T follicular helper cell (primary cell): ENCODE measurements at places on chromosomes 6 and 20.

- no peak for DNase-seq
Observed at GRCh38 chr6:47879015-47879414, 97.2 kb downstream of the OPN5 start.

GRCh38 chr6:17001188-17001587 is 100.7 kb upstream of the STMND1 start:
- no peak for DNase-seq

DNA sequence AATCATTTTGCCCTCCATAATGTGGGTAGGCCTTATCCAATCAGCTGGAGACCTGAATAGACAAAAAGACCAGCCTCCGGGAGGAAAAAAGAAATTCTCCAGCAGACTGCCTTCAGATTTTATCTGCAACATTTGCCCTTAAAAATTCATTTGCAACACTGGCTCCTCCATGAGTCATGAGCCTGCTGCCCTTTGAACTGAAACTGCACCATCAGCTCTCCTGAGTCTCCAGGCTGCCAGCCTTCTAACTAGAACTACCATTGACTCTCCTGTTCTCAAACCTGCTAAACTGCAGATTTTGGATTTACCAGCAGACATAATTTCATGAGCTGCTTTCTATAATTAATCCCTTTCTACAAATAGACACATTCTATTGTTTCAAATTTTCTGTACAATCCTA is 223.9 kb upstream of the THEMIS start:
- DNase-seq, result no peak

- no peak for DNase-seq
Observed at GRCh38 chr6:135002229-135002844, 52.3 kb downstream of the HBS1L start.

DNA sequence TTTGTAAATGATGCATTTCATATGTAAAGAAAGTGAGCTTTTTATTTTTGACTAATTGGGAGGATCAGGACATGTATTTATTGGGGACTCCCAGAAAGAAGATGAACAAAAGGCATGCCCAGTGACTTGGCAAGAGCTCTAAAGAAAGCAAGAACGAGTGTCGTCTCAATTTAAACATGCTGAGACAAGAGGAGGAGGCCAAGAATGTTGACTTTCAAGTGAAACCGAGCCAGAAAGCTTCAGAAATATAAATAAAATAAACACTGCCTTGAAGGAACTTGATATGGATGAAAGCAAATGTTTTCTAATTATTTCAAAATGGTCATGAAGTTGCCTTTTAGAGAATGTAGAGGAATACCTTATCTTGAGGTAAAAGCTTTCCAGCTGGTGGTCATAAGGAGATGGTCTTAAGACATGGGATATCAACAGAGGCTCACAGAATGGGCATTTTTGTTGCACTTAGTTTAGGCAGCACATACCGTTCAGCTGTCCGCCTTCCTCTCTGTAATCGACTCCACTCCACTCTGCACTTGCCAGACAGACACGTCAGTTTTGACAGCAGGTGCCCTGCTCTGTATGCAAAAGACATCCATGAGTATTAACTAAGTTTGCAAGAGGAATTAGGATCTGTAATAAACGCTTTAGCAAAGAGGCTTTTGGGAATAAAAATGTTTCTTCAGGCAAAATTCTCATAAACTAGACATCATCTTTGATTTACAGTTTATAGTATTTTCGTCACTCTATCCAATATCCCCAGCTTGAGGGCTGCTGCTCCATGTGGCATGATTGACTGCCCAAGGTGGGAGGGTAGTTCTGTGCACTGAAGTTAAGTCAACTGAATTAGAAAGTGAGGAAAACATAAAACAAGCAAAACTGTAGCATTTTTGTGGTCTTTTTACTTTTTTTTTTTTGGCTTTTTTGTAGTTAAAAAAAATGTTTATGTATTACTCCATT is 613.1 kb downstream of the PKHD1 start:
- no peak for DNase-seq

DNA sequence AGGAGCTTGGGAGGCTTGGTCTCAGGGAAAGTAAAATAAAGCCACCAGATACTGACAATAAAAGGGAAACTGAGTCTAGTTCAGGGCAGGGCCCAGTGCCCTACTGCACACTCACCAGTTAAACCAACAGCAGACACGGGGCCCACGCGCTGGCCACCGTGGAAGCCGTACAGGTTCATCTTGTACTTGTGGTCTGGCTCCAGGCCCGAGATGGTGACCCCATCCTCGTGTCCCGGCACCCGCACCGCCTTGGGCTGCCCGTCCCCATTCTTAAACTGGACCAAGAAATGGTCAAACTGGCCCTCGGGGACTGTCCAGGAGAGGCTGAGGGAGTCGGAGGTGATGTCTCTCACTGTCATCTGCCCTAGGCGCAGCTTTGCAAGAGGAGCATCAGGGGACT is 26.5 kb downstream of the CYP21A2 start:
- DNase-seq, result no peak

GRCh38 chr20:17530716-17531664 is at the start of gene BFSP1:
TSS of gene BFSP1 (minus strand) at chr20:17531379. CDS start at chr20:17531329, 50 bp downstream.
- DNase-seq, result no peak

- no peak for DNase-seq
Observed at GRCh38 chr6:41630946-41631345, 7.3 kb upstream of the MDFI start.

- DNase-seq, result no peak
Observed at GRCh38 chr6:32991972-32992371, 17.4 kb downstream of the HLA-DOA start.

- no peak for DNase-seq
Observed at GRCh38 chr6:54244430-54244829, 63.8 kb upstream of the TINAG start.

DNA sequence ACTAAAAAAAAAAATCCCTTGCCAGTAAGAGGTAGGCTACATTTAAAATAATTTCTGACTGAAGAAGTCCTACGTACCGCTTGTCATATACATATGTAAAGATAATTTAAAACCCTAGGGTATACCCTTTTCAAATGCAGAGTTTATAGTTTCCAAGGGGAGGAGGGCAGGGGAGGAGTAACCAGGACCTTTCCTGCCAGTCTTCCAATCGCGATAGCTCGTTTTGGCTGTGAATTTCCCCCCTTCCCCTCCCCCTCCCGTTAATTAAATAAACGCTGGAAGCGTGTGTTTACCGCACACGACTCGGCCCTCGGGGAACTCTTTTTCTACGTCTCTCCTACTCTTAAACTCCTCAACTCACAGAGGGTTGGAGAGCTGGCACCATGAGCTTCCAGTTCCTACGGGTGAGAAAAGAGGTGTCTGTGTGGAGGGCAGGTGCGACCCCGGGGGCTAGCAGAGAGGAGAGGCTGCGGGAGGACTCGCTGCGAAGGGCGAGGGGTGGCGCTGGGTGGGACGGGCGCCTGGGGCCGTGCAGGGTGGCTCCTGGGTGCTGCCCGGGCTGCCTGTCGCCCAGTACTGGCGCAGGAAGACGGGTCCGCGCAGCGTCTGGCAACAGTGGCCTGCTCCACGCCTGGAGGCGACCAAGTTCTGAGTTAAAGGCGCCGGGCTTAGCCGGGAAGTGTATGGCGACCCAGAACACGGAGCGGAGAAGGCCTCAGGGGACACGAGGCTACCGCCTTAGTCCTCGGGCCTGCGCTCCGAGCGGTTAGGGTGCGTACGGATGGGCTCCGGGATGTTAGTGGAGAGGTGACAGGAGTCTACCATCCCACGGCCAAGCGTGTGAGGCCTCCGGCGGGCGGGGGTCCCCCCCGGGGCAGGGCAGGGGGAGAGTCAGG is 4.1 kb upstream of the TFAP2C start:
- no peak for DNase-seq

GRCh38 chr6:12335717-12336116 is 45.6 kb downstream of the EDN1 start:
- DNase-seq, result no peak

GRCh38 chr6:43873806-43874714 is 104.0 kb downstream of the VEGFA start:
- DNase-seq, result no peak
